NCI-H2081 treated with DMSO at 0.1 percent for 48 hours (cell line): ENCODE measurements at places on chromosomes 4 and X.

DNA sequence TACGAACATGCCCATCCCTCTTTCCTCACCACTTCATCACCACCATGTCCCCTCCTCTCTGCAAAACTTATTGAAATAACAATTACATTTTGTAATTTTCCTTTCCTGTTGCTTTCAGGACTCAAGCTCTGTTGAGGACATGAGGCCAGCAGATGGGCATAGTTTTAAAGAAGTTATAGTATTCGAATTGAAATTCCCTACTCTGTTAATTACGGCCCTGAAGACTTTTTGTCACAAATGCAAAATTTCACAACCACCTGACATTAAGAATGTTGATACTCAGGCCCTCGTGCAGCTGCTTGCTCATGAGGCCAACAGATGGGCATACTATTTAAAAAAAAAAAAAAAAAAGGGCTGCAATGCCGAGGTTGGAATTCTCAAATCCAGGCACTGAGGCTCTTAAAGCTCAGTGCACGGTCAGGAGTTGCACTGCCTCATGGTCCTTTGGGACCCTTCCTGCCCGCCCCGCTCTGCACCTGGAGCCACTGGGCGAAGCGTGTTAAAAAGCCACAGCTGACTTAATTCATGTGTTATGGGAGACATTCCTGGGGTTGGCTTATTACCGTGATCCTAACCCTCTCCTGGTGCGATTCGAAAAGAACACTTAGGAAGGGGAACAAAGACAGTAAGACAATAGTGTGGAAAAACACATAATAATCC lies 34.2 kb upstream of the FAT1 start:
- DNase-seq: no peak

- DNase-seq: no peak
These were observed 489.8 kb upstream of the CTSO start for GRCh38 chr4:156443488-156443887.

- DNase-seq: no peak
These were observed 41.7 kb downstream of the SEPTIN11 start for GRCh38 chr4:76991161-76991660.

DNA sequence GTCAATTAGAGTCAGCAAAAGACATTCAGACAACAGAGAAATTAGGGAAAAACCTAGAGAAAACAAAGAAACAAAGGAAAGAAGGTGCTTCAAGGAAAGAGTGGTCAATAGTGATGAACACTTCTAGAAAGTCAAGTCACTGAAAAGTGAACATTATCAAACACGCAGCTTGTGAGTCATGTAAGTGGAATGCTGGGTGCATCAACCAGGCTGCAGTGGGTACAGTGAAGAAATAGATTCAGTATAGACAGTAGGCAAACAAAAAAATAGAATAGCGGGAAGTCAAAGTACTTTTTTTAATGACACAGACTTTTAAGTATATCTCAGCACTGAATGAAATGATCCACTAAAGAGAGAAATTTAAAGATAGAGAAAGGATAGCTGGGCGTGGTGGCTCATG lies 245.8 kb downstream of the ARHGAP24 start:
- no peak for DNase-seq

GRCh38 chr4:150710770-150711375 lies 128.9 kb downstream of the MAB21L2 start:
- DNase-seq: no peak

GRCh38 chr4:61070269-61070668 lies 129.9 kb upstream of the ADGRL3 start:
- DNase-seq: no peak

DNA sequence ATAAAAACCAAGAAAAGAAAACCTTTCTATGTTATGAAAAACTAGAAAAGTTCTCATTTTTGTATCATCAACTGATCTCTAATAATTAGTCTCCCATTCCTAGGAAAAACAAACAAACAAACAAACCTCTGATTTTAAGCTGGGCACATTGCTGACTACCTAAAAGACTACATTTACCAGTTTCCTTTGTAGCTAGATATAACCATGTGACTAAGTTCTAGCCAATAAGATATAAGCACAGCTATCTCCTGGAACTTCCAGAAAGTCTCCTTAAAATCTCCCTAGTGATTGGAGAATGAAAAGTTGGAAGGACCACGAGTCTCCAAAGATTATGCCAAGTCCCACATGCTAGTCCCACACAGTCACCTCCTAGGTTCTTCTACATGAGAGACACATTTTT lies 108.9 kb downstream of the NR3C2 start:
- no peak for DNase-seq

GRCh38 chrX:133461231-133461630 lies 45.9 kb upstream of the GPC4 start:
- DNase-seq: no peak

DNA sequence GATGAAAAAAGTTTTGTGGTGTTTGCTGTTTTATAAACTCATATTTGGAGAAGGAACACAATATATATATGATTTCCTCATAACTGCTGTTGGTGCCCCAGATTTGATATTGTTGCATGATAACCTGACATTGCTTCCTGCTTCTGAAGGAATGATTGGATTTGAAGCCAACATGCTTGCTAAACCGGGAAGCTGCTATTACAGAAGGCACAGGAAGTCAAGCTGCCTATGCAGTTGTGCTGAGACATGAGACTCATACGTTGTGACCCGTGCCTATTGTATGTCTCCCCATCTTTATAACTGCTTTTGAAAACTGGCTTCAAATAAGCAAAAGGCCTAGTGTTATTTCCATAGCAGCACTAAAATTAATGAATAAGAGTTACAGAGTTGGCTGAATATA lies 32.9 kb downstream of the GAB1 start:
- no peak for DNase-seq

DNA sequence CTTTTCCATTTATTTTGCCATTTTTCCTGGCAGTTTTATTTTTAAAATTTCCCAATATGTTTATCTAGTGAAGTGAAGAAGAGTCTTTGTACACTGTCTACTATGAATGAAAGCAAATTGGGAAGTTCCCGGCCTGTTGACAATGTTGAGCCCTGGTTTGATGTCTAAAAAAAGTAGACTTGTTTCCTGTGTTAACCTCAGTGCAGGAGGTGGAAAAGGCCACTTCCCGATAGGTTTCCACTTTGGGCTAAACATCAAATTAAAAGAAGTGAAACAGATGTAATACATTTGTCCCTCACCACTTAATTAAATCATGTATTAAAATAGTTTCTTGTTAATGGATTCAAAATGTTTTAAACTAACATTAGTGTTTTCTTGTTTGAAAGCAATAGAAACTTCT lies 30.0 kb downstream of the BBS12 start:
- DNase-seq: no peak

DNA sequence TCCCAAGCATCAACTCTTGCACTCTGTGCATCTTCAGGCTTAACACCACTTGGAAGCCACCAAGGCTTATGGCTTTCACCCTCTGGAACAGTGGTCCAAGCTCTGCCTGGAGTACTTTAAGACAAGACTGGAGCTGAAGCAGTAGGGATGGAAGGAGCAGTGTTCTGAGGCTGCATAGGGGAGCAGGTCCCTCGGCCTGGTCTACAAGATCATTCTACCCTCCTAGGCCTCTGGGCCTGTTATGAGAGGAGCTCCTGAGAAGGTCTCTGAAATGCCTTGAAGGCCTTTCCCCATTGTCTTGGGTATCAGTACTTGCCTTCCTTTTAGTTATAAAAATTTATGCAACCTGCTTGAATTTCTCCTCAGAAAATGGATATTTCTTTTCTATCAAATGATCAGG lies 286.7 kb downstream of the CPXCR1 start:
- no peak for DNase-seq

DNA sequence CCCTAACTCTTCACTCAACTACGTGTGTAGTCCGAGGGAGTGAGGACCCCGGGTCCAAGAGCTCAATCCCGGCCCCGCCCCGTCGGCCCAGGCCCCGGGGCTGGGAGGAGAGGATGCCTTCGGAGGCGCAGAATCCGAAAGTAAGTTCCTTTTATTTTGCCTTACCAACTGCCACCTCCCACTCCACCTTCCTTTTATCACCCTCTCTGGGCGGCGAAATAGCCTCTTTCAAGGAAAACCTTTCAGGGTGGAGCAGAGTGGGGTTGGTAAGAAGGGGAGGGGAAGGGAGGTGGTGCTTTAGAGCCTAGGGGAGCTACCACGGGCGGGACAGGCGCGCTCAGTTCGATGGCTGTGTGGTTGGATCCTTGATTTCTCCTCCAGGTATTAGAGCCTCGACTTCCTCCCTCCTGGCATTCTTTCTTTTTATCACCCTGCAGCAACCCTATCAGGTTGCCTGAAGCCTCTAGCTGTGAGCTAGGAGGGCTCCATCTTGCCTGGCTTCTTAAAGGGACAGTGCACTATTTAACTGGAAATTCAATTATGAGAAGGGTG lies 191.2 kb downstream of the RRAGB start:
- no peak for DNase-seq

- no peak for DNase-seq
These were observed 381.4 kb downstream of the BCOR start for GRCh38 chrX:39716401-39716800.

- DNase-seq: no peak
These were observed 1862.5 kb upstream of the TENM3 start for GRCh38 chr4:180380733-180381132.

- no peak for DNase-seq
These were observed 12.7 kb upstream of the GTPBP6 start for GRCh38 chrX:331151-331824.

DNA sequence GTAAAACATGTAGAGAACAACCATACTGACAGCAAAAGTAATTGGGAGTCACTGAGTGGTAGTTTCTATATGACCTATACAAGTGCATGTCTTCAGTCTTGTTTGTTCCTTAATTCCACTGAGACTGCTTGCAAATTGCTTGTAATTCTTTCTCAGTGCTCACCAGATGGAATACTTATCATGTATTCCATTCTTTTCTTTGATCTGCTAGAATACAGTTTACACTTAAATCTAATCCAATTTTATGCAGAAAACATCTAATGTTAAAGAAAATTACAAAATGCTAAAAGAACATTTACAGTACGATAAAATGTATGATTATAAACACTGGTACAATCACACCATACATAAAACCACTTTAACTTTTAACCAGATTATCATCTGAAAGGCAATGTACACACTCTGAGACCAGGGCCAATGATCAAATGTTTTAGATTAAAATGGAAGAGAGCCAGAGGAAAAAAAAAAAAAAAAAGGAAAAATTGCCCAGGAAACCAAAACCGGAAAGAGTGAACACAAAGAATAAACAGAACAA lies 741.4 kb downstream of the FAT4 start:
- no peak for DNase-seq

DNA sequence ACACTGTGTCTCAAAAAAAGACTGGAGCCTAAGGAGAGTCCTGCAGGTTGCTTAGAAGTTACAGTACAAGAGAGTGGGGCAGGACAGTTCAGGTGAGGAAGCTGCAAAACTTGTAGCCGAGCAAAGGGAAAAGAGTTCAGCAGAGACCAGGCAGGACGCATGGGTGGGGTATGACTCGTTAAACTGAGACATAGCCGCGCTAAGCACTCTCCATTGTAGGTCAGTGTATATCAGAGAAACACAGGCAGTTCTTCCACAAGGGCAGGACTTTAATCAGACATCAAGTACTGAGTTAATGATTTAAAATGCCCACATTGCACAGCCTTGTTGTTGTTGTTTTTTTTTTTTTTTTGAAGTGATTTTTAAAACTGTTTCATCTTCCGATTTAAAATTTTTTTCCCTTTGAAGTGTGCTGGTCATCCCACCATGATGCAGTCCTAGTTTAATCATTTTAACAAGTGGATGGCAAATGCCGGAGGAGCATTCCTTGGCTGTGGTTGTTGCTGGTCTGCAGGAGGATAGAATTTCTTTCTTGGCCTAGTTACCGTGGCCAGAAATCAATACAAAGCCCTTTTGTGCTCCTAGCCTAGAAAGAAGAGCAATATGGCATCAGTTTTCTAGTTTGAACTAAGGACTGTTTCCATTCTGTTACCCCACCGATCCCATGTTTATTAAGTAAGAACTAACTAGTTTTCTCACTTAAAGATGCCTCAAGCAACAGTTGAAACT lies 10.3 kb downstream of the LAP3 start:
- DNase-seq: no peak

GRCh38 chr4:83219344-83220331 lies 65.0 kb downstream of the COQ2 start:
- DNase-seq: no peak

- DNase-seq: no peak
These were observed 11.7 kb downstream of the TRMT2B start for GRCh38 chrX:101040197-101040596.

DNA sequence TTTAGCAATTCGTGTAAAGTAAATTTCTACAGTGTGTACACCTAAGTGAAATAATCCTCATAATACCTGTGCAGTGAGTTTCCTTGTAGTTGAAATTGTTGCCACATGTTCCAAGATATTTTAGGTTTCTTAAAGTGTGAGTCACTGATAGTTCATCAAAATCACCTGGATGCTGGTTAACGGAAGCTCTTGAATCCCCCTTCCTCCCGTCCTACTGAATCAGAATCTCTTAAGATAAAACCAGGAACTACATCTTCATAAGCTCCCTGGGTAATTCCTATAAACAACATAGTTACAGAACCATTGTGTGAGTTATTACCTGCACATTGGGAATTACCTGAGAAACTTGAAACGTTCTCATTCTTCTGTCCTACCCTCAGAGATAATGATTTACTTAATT lies 197.4 kb upstream of the HS3ST1 start:
- no peak for DNase-seq

DNA sequence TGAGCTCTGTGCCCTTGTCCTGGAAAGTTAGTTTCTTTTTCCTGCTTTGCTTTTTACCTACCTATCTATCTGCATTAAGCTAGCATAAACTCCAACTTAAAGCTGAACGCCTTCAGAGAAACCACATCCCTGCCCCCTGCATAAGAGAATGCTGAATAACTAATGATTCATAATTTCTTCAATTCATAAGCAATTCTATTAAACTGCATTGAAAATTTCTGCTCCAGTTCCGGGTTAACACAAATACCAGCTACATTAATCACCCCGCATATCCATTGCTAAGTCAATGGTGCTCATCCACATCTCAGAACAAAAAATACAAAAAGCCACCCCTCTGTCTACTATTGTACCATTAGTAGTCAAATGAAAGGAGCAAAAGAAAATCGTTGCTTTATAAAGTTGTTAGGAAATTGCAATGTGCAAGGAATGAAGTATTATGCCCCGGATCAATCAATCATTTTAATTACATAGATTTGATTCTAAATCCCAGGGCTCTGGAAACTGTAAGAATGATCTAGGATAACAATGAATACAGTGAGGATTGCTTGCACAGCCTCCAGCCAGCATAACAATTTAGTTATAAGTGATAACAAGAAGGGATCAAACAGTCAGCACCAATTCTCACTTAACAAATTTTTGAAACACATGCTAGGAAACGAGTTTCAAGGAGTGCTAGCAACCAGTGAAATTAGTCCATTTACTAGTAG lies 106.8 kb downstream of the ELOVL6 start:
- DNase-seq: no peak

- no peak for DNase-seq
These were observed 630.1 kb downstream of the STIM2 start for GRCh38 chr4:27490766-27491165.

DNA sequence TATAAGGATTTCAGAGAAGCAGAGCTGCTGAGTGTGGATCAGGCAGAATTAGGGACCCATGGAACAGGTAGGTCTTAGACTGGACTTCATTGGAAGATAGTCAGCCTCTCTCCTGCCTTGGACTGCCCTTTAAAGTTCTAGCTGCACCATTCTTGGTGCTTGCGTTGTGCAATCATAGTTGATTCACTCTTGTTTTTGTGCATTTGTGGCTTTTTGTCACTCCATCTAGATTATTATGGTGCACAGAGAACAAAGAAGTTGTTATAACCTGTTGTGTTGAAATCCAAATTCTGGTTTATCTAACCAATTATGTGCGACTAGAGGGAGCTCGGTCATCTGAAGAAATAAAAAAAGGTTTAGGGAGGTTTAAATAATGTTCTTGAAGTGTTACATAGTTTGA lies 59.3 kb downstream of the JADE1 start:
- no peak for DNase-seq
